Activated T-helper 9 cell treated with anti-CD3 and anti-CD28 coated beads, Interleukin-2, amount 50 U/mL, for 16 hours (primary cell): ENCODE measurements at places on chromosomes 2 and 18.

GRCh38 chr2:119240311-119241204 is 16.9 kb downstream of the STEAP3 start:
- no peak for DNase-seq

DNA sequence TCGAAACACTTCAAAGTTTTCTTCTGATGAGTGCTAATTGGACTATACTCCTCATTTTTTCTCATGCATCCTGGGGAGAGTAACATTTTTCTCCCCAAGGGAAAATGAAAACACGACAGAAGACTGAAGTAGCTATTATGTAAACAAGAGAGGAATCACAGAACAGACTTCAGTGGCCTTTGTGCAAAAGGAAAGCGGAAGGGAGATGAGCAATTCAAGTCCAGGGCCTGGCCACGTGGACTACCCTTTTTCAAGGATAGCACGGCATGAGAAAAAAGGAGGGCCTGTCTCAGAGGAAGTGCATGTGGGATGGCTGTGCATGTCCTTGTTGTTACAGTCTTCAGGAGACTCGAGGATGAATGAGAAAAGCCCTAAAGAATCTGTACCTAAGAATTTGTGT is 43.8 kb upstream of the KCNE4 start:
- no peak for DNase-seq

DNA sequence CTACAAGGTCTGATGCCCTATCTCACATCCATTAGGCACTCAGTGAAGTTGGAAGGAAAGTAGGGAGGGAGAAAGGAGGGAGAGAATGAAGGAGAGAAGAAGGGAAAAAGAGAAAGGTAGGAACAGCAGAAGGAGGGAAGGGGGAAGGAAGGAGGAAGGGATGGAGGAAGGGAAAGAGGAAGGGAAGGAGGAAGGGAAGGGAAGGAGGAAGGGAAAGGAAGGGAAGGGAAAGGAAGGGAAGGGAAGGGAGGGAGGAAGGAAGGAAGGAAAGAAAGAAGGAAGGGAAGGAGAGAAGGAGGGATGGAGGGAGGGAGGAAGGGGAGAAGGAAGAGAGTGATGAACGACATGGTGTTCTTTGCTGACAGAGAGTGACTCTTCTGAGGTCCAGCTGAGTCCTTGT is 468.9 kb upstream of the MYT1L start:
- no peak for DNase-seq

- no peak for DNase-seq
These were observed 183.0 kb upstream of the REV1 start for GRCh38 chr2:99672766-99673350.

- DNase-seq, result no peak
These were observed 30.7 kb upstream of the MLPH start for GRCh38 chr2:237456200-237456843.

GRCh38 chr2:121102941-121103340 is 182.1 kb downstream of the TFCP2L1 start:
- DNase-seq, result no peak

DNA sequence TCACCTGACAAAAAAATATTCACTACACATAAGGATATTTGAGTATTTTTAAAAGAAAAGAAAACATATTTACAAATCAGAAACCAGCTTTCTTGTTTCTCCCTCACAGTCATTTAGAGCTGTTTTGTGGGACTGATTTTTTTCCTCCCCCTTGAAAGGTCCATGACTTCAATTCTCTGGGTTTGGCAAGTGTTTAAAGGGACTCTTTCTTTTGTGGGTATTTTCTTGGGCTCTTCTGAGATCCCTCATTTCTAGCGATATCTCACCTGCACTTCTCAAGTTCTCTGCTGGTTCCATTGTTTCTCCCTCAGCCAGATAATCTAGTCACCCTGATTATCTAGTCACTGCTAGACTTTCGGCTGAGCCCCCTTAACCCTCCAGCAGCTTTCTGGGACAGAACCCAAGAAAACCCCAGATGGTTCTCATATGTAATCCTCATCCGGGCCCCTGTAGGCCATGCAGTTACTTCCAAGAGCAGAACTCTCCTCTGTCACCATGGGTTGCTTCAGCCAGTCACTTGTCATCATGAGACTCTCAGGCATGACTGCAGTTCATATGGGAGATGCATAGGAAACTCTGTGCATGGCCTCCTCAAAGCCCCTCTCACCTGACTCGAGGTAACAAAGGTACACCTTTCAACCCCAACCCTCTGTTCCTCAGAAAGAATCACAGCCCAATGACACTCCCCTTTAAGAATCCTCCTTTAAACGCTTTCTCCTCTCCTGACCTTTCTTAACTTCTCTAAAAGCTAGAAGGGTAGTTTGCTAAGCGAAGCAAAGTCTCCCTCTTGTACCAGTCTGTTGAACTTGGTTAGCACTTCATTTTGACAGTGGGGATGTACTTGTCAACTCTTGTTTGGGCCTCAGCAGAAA is 36.7 kb upstream of the ITGA4 start:
- DNase-seq, result no peak

DNA sequence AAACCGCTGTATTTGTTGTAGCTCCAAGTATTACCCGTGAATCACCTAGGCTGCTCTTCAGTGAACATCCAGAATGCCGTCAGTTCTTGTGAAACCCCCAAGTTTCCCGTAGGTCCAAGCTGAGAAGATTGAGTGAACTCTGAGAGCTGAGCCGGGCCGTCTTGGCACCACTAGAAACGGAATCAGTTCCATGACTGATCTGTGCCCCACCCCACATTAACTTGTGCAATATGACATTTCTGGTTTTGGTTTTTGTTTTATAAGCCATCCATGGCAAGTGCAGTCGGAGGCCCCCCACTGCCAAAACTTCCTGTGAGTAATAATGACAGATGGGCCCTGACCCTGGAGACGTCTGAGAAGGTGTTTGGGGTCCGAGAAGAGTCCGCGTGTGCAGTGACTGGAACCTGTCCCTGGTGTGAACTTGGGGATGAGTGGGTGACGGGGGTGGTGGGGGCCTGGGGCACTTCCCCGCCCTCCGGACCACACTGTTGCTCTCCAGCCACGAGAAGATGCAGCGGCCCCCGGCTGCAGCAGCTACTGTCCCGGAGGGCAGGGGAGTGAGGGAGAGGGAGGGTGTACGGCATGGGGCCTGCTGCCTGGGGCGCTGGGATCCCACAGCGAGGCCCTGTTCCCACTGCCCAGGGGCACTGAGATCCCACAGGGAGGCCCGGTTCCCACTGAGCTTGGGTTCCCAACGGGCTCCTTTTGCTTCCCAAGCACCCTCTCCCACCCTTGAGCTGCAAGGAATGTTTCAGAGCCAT is 26.5 kb downstream of the NFATC1 start:
- DNase-seq, result no peak

- DNase-seq, result no peak
These were observed 21.6 kb downstream of the KIF1A start for GRCh38 chr2:240798327-240798905.

- DNase-seq, result no peak
These were observed 238.7 kb upstream of the SOX11 start for GRCh38 chr2:5453220-5454050.

GRCh38 chr2:61357681-61358080 is 113.2 kb downstream of the USP34 start:
- no peak for DNase-seq

DNA sequence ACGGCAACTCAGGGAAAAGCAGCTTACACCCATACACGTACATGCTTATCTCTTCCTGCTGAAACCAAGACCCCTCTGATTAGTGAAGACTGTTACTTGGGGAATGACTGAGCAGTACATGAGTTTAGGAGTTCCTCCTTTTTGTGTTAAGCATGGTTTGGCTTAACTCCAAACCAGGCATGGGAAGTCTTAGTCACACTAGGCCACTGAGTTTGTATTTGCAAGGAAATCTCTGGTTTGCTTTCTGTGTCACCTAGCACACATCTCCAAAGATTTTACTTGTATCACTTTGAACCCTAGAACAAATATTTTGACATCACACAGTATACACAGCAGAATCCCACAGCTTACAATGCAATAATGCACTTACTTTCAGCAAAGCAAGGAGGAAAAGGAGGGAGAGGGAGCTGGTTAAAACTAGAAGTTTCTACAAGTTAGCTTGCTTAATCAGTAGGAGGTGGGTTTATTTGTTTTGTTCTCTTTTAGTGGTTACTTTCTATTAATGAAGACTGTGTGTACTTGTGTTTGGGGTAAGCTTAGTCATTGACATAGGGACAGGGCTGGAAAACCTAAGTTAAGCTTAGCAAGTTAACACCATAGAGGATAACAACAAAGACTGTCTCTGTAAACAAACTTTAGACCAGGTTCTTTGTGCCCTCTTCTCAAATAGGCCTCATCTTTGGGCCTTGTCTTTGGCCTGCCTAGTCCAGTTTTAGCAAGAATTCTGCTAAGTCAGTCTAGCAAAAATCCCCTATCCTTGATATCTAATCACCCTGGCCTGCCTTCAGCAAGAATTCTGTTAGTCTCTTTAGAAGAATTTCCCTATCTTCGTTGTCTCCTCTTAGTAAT is 219.4 kb downstream of the MREG start:
- DNase-seq, result no peak

GRCh38 chr2:16513626-16514025 is 152.0 kb downstream of the CYRIA start:
- DNase-seq, result no peak

- DNase-seq, result no peak
These were observed 38.7 kb downstream of the PKDCC start for GRCh38 chr2:42086500-42086953.

DNA sequence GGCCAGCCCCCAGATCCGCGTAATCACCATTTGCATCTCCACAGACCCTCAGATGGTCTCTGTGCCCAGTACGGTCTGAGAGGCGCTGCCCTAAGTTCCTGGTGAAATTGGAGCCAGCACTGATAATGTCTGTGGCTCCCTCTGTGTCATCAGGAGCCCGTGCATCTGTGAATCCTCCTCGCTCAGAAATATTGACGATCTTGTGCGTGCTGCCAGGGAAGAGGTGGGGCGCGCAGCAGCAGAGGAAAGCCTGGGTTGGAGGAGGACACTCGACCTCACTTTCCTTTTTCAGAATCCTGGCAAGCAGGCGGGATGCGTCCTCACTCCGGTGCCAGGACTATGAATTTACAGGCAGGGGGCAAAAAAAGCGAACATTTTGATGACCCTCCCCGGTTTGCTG is 686.1 kb upstream of the SALL3 start:
- no peak for DNase-seq

DNA sequence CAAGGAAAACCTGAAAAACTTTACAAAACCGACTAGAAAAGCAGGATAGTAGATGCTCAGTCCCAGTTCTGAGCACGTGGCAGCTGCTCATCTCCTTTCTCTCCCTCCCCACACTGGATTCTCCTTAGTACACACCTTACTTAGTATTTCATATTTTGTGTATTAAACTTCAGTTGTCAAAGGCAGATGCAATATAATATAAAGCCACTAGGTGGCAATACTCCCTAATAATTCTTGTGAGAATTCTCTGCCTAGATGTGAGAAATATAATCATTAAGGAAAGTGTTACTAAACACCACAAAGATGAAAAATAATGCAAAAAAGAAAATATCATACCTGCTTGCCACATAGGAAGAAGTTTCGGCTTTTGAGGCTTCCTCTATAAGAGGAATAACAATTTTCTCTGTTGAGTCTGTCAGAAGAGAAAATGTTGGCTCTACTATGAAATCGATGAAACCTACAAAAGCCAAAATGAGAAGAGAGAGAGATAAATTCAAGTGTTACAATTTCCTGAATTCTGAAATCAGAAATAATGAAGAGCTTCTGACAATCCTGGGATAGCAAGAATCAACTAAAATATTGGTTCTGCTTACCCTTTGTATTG is 200.6 kb downstream of the PPP1R1C start:
- no peak for DNase-seq

DNA sequence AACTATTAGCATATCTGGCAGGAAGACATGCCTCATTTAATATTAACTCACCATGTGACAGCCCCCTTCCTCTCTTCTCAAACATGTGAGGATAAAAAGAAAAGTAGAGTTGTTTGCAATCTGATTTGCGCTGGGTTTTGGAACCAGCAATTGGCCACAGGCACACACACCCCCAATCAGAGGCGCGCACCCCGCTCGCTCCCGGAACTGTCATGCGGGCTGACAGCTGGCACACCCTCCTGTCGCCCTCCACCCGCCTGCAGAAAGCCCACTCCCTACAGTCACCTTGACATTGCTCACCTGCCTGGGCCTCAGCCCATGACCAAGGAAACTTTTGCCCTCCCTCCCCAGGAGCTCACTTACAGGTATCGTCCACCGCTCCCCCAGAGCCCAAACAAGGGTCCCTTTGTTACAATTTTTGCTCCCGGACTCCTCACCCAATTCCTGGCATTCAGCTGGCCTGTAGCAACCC is 1.1 kb downstream of the COBLL1 start:
- no peak for DNase-seq

GRCh38 chr2:28430377-28430765 is 37.7 kb downstream of the FOSL2 start:
- DNase-seq, result no peak

DNA sequence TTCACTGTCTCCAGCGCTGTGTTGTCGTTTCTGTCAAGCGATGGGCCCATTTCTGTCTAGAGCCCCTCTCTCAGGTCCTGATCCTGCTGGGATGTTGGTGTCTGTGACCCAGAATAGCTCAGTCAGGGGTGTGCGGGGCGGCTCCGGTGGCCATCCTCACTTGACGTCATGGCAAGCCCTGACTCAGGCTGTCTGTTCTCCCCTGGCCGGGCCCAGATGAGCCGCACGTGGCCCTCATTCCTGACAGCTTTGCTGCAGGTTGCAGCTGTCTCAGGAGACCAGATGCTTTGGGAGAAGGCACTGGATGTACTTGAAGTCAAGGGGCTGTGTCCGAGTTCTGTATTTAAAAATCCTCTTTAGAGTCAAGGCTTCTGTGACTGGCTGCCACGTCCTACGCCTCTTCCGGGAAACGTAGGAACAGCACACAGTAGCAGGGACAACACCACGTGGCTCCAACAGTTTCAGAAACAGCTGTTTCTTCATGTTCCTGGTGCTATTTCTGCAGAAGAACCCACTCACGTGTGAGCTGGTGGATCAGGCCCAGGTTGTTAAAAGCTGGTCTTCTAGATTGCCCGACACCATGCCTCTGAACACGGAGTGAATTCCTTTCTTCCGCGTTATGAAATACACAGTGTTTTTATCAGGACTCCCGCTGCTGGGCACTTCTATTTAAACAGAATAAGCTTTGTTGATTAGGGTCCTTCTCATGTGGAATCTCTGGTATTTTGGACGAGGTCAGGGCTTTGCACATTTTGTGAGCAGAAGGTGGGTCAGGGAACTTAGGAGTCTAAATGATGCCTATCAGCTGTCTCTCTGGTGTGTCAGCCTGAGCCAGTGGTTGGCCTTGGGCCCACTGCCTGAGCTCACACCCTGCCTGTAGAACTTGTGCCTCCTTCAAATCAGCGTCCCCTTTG is 28.3 kb upstream of the NTSR2 start:
- DNase-seq, result no peak
